ENCODE measurements at places on chromosomes 7 and 10.

DNA sequence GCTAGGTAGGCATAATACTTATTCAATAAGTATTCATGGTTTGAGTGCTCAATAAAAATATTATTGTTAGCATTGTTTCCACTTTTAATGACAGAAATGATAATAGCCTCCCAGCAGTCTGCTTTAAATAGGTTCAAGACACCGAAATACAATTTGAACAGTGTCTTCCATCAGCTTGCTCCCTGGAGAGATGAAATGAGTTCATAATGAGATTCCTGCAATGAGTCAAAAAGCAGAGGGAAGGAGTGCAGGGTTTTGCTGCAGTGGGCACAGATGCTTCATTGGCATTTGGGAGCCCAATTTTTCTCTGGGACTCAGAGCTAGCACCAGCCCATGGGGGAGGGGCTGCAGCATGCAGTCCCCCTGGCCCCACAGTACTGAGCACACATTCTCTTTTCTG lies 32.6 kb upstream of the CHCHD3 start:
- DNase-seq, result no peak

- no peak for DNase-seq
Observed at GRCh38 chr7:90580051-90580450, 16.1 kb upstream of the CDK14 start.

GRCh38 chr10:15719899-15720634 lies at the start of gene ITGA8:
Gene ITGA8 (minus strand): TSS chr10:15719922. CDS start chr10:15719771, 151 bp downstream.
- DNase-seq, result no peak

GRCh38 chr7:81873559-81873958 lies 103.7 kb upstream of the HGF start:
- DNase-seq, result no peak

- DNase-seq, result no peak
Observed at GRCh38 chr10:125232841-125233240, 72.5 kb upstream of the CTBP2 start.

- no peak for DNase-seq
Observed at GRCh38 chr7:43201912-43202311, 89.5 kb downstream of the HECW1 start.

DNA sequence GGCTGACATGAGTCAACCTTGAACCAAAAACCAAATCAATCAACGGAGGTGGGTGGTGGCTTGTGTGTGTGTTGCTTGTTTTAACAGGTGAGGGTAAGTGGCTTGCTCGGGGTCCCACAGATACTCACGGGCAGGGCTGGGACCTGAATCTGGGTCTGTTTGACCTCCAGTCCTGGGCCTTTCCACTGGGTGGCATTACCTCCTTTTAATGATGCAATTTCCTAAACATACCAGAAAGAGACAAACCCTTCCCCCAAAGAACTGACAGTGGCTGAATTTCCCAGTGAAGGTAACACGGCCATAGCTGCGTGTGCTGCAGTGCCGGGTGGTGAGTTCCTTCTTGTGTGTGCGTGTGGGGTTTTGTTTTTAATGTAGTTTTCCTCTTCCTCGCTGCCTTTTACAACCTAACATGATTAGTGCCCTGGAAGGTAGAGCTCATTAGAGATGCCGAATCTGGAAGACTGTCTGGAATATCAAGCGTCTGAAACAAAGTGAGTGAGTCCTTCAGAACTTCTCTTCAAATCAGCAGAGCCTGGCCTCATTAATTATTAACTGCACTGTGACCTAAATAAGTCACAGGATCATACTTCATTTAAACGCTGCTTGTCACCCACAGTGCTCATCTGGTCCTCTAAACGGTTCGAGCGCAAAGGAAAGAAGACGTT lies 166.1 kb upstream of the TCERG1L start:
- DNase-seq, result no peak

GRCh38 chr7:106613848-106614560 lies 47.0 kb downstream of the CCDC71L start:
- DNase-seq, result no peak

- DNase-seq, result no peak
Observed at GRCh38 chr7:121546632-121547543, 150.8 kb upstream of the FAM3C start.

- DNase-seq, result no peak
Observed at GRCh38 chr7:144728551-144728950, 107.3 kb downstream of the TPK1 start.

GRCh38 chr7:2926120-2926895 lies 82.2 kb upstream of the GNA12 start:
- no peak for DNase-seq

GRCh38 chr7:108808549-108809266 lies 239.0 kb downstream of the DNAJB9 start:
- DNase-seq, result no peak

DNA sequence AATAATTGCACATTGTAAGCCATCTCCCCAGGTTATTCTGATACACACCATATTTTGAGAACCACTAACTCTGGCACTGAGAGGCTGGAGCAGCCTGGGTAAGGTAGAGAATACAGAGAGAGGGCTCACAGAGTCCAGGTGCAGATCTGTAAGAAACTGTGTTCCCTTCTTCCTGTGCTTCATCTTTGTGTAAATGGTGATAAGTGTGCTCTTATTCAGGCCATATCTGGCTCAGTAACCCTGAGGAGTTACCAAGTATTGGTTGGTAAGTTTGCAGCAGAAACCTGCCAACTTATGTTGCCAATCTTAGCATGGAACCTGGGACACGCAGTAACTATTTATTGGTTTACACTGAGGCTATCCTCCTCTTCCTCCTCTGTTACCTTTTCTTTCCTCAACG lies 16.2 kb upstream of the ICA1 start:
- no peak for DNase-seq

- peak; percentile 42 for DNase-seq
Observed at GRCh38 chr7:101743241-101743994, 74.0 kb upstream of the CUX1 start.

GRCh38 chr7:23345601-23346000 lies 46.5 kb downstream of the MALSU1 start:
- no peak for DNase-seq

- no peak for DNase-seq
Observed at GRCh38 chr7:149292462-149292823, 30.4 kb downstream of the ZNF783 start.

DNA sequence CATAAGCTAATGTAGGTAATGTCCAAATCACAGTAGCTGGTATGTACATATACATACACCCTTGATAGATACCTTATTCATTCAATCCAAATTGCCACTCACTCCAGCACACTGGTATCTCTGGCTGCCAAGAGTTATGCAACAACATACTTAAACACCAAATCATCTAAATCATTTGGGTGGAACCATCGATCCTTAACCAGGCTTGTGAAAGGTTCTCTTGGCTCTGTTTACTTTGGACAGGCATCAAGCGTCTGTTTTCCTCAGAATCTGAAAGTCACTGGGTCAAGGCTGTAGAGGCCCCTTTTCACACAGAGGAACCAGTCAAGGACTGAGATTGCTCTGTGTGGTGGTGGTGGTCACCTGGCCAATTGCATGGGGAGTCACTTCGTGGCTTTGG lies 24.6 kb downstream of the JAZF1 start:
- no peak for DNase-seq

DNA sequence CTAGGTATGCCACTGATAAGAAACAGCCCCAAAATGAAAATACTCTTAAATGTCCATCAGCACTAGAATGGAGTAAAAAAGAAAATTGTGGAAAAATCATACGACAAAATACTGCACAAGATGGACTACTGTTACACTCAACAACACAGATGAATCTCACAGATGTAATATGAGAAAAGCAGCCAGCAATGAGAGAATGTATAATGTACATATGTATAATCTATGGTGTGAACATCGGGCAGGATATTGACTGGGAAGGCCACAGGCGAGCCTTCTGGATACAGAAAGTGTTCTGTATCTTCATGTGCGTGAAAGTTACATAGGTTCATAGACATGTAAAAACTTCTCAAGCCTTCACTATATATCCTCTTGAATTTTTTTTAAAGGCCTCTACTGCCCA lies 212.6 kb downstream of the PARD3 start:
- DNase-seq, result no peak

- DNase-seq, result no peak
Observed at GRCh38 chr10:102557569-102557968, 53.8 kb downstream of the SUFU start.

GRCh38 chr7:66930341-66930740 lies 9.3 kb downstream of the TMEM248 start:
- no peak for DNase-seq

DNA sequence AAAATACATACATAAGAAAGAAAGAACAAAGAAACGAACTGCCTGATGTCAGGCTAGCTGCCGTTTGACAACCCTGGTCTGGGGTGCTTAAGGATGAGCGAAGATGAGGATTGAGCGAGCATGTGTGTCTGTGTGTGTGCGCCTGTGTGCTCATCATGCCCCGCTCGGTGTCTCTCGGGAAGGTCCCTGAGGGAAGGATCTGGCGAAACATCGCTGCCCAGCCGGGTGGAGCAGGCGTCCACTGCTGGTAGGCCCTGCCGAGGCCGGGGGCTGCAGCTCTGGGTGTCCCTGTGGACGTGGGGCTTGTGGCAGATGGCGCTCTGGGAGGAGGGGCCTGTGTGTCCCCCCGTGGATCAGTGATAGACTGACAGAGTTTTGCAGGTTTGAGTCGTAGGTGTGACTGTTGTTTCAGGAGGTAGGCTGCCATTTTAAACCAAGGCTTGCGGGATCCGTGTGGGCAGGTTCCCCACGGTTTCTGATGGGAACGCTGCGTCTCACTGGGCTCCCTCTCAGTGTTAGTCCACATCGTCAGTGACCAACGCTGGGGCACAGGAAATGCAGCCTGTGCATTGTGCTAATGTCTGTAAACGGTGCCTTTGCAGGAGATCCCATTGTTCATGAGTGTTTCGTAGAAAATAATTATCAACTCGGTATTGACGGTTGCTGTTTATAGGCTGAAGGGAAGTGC lies 5.9 kb upstream of the SUN1 start:
- DNase-seq, result no peak

DNA sequence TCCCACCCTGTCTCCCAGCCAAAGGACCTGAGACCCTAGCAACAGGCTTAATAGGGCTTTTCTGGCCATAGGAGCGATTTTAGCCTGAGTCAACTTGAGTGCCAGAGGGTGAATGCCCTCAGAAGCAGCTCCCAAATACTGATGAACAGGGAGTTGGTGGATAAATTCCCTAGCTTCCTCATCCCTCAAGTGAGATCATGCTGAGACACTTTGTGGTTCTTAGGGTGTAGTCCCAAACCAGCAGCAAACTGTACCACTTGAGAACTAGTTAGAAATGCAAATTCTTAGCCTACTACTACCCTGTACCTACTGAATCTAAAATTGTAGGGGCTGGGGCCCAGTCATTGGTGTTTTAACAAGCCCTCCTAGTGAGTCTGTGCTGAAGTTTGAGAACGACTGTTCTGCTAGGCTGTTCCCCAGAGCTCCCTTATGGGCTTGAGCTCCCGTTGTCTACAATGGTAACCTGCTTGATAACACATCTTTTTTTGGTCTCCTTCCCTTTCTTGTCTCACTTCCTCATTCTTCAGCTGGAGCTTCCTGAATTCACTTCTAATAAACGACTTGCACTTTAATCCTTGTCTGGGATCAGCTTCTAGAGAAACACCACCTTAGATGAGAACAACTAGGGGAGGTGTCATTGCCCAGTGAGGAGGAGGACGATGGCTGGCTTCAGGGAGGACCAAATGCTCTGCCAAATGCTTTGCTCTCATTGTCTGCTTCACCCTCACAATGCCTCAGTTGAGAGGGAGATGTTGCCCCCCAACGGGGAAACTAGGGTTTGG lies 18.2 kb upstream of the CDH23 start:
- DNase-seq, result no peak

GRCh38 chr7:30347226-30348082 lies 63.1 kb downstream of the ZNRF2 start:
- no peak for DNase-seq

GRCh38 chr7:4638781-4639575 lies 43.1 kb upstream of the FOXK1 start:
- no peak for DNase-seq

GRCh38 chr10:19874791-19875190 lies 58.6 kb downstream of the PLXDC2 start:
- DNase-seq, result no peak

- DNase-seq, result no peak
Observed at GRCh38 chr7:69545175-69545574, 53.1 kb upstream of the AUTS2 start.

GRCh38 chr7:2353113-2353935 lies 1.3 kb upstream of the EIF3B start:
- no peak for DNase-seq

- no peak for DNase-seq
Observed at GRCh38 chr10:117934477-117934876, 112.3 kb downstream of the RAB11FIP2 start.

- DNase-seq, result no peak
Observed at GRCh38 chr10:126437635-126438406, 49.5 kb upstream of the ADAM12 start.

DNA sequence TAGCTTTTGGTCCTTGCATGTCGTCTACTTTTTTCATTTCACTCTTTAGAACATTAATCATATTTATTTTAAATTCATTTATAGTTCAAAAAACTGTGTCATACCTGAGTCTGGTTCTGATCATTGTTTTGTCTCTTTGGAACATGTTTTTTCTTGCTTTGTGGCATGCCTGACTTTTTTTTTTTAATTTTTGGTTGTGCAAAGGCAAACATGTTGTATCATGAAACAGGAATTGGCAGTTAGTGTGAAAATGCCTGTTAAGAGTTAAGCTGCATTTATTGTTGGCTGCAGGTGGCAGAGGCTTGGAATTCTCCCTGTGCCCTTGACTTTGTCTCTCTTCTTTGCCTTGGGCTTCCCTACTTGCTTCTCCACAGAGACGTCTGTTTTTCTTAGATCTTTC lies 525.0 kb upstream of the ADARB2 start:
- DNase-seq, result no peak

GRCh38 chr10:48456361-48456804 lies 148.5 kb downstream of the ARHGAP22 start:
- DNase-seq, result no peak

- DNase-seq, result no peak
Observed at GRCh38 chr10:132834891-132835847, 49.2 kb upstream of the NKX6-2 start.

DNA sequence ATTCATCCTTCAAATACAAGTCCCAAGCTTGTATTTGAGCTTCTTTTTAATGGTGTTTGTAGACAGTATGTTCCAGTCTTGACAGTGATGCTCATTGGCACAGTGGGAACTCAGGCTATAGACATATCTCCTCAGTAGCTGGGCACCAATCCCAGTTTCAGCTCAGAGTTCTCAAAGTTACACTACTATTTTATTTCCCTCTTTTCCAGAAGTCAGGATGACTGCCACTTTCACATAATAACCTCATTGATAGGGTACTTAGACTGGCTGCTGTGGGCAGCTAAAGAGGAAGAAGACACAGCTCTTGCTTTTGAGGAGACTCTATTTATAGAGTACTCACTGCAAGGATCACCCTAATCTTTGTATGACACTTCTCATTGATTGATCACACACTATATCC lies 2.4 kb downstream of the GBF1 start:
- no peak for DNase-seq

DNA sequence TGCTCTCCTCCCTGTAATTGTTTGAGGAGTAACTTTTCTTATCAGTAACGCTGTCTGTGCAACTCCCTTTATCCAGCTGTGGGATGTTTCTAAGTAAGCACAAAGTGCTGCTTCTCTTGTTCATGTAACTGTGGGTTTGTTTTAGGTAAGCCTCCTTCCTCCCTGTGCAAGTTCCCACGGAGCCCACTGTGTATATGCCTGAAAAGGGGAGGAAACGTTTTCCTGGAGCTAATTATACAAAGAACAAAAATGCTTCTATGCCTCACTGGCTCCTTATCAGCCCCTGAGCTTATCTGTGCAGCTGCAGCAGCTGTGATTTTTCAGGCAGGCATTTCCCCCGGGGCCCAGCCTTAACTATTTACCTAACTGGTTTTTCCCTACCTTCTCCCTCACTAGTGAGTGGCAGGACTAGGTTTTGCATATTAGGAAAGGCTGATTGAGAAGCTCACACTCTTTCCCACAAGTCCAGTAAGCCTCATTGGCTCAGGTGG lies 593.4 kb upstream of the GHITM start:
- no peak for DNase-seq
